Activated CD4-positive, alpha-beta T cell treated with anti-CD3 and anti-CD28 coated beads for 4 hours (primary cell): ENCODE measurements at places on chromosomes 3 and 15.

DNA sequence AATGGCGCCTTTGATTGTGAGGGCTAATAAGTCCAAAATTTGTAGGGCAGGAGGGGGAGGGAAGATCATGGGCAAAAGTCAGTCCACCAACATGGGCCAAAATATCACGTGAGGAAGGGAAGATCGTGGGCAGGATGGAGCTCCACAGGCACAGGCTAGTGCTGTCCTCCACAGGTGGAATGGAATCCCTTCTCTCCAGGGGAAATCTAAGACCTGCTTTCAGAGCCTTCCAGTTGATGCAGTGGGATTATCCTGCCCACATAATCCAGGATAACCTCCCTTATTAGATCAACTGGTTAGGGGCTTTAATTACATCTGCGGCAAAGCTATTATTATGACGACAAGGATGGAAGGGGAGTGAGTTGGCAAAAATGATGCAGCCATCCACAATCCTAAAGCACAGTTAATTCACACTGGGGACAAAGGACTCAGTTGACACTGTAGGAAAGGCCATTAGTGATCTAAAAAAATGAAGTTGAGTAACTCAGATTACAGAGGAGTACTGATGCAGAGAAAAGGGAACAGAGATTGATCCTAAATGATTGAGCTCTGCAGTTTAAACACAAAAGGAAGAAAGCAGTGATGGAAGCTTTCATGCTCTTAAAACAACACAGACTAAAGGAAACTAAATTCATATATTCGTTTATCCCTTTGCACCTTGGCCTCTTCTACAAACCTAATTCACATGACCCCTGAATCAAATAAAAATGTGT, 159.8 kb downstream of the AKAP13 start:
- DNase-seq: no peak

GRCh38 chr3:110470310-110470709, 601.3 kb upstream of the NECTIN3 start:
- no peak for DNase-seq

- DNase-seq: no peak
These were observed 93.6 kb downstream of the SEC22A start for GRCh38 chr3:123295171-123295900.

DNA sequence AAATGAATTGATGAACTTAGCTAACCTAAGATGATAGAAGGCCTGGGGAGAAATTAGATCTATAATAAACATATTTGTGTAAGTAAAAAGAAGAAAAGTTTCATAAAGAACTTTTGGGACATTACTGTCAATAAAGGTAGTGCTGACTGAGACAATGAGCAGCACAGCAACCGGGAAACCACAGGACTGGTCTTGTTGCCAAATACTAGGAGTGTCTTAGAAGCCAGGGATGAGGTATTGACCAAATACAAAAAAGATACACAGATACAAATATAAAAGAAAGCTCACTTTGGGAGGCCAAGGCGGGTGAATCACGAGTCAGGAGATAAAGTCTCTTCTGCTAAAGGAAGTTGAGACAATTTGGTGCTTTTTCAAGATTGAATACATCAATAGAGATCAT, 362.4 kb upstream of the ZNF385D start:
- no peak for DNase-seq

- peak; percentile 47 for DNase-seq
These were observed 11.7 kb upstream of the NMB start for GRCh38 chr15:84669726-84670125.

GRCh38 chr3:106688464-106688863, 688.8 kb upstream of the CCDC54 start:
- DNase-seq: no peak

DNA sequence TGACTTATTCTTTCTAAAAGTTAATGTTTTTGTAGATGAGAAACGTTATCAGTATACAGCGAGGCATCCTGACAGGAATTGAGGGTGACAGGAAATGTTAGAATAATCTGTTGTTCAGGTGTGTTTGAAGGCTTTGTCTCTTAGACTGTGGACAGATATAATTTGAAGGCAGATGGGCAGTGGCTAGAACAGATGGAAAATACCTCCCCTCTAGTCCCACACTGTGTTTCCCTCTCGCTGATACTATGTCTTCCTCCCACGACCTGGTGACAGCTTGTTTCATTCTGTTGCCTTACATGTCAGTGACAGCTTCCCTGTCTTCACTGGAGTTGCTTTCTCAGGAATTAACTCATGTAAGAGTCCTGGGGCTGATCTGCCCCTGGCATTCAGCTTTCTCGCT, 125.3 kb downstream of the MYRIP start:
- DNase-seq: no peak

DNA sequence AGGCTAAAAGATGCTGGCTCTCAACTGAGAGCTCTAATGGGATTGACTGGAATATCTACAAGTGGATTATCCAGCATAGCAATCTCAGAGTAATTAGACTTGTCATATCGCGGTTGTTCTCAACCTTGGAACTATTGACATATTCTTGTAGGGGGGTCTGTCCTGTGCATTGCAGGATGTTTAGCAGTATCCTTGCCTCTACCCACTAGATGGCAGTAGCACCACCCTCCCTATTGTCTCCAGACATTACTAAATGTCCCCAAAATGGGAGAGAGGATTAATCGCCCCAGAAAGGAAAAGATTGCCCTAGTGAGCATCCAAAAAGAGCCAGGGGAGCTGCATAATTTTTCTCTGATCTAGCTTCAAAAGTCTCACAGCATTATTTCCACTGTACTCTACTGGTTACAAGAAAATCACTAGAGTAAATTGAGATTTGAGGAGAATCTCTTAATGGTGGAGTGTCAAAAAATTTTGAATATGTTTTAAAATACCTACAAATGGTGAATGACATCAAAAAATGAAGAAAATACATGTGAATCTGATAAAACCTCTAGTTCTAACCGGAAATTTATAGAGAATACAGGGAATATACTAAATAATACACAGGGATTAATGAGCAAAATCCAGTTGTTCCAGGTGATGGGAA, 388.2 kb upstream of the AGTR1 start:
- no peak for DNase-seq

- no peak for DNase-seq
These were observed 198.9 kb downstream of the ADAMTS9 start for GRCh38 chr3:64488939-64489338.

- no peak for DNase-seq
These were observed 69.1 kb downstream of the FAM174B start for GRCh38 chr15:92586383-92586942.

DNA sequence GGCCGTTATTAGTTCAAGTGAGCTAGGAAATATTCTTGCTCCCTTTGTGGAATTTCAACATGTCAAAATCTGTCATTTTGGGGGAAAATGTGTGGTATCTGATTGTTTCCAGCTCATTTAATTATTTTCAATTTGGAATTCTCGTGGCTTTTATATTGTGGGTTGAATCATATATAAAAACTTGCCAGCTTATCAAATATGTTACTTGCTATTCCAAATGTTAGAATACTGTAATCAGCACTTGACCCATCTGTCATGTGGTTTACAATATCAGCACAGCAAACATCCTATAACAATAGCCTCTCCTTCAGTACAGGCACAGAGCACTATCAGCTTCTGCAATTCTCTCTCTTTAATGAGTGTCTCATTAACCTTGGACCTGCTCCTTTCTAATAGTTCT, 130.2 kb upstream of the FEZF2 start:
- no peak for DNase-seq

GRCh38 chr3:178602856-178603255, 66.6 kb downstream of the KCNMB2 start:
- DNase-seq: no peak

GRCh38 chr15:101662203-101662602, 10.0 kb upstream of the TM2D3 start:
- no peak for DNase-seq

- no peak for DNase-seq
These were observed 73.8 kb upstream of the HEG1 start for GRCh38 chr3:125129512-125129997.

GRCh38 chr3:16667633-16668032, 62.4 kb upstream of the DAZL start:
- DNase-seq: no peak

GRCh38 chr15:101088271-101088670, 163.6 kb downstream of the CHSY1 start:
- no peak for DNase-seq

DNA sequence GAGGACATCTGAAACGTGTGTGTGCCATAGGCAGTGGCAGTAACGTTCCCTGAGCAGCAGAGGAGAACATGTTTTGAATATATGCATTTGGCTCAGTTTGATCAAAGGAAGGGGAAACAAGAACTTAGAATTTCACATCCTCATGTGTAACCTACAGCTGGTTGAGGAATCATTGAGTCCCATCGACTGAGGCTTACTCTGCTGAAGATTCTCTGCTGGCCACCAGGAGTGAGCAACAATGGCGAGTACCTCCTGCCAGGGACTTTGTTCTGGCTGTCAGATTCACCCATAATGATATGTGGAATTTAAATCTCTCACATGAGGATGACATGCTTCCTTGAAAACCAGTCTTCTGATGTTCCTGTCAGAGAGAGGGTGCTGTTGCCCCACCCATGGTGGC, 21.3 kb downstream of the GORASP1 start:
- no peak for DNase-seq

- no peak for DNase-seq
These were observed 359 bp downstream of the ARIH1 start for GRCh38 chr15:72474466-72474911.
